ENCODE measurements at places on chromosomes 4 and X. TPM values are rescaled to one million over a fixed set of nuclear protein-coding genes. Genes with fewer than 3 reads are reported as not detected.

DNA sequence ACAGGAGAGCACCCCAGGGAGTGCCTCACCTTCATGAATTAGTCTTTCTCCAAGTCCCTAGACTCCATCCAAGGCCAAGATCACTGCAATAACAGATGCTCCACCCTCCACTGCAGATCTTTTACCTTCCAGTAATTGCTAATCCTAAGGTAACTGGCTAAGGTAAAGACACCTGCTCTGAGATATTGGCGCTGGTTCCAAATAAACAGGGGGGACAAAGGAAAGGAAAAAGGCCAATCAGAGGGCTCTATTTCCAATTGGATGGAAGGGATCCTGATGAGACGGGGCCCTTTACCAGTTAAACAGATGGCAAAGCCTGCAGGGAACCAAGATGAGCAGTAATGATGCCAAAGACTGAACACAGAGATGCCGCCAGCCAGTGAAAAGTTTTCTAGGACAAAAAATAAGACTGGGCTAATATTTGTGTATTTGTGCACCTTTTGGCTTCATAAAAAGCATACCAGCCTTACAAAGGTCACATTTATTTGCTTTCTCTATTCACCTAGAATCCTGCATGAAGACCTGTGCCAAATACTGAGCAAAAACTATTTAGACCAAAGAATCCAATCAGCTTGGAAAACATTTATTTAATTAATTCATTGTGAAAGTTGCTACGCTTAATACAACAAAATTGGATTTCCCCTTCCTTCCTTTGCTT is 148.5 kb downstream of the PPP3CA start:
- no peak for DNase-seq

DNA sequence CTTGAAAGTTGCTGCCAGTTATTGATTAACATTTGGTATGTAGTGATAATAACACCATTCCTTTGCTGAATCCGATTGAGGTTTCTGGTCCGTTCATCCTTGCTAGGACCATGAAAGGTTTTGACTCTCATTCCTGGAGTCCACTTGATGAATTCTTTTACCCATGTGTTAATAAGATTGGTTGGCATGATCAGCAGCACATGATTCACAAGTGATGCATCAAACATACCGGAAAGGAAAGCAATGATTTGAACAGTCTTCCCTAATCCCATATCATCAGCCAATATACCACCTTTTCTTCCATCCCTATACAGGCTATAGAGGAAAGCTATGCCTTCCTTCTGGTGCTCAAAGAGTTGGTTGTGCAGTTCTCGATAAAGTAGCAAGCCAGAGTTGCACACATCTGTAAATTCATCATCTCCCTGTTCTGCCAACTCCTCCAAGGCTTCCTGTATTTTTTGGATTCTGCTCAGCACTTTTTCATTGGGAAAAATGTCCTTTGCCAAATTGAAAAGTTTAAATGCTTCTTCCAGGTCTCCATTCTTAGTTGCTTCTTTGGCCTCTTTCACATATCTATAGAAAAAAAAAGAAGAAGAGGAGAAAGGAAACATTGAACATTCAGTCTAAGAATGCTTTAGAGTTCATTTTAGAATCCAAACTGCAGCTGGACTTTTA is 26.7 kb downstream of the PIN4 start:
- no peak for DNase-seq

- no peak for DNase-seq
These were observed 386.3 kb downstream of the DMD start for GRCh38 chrX:32825009-32825408.

DNA sequence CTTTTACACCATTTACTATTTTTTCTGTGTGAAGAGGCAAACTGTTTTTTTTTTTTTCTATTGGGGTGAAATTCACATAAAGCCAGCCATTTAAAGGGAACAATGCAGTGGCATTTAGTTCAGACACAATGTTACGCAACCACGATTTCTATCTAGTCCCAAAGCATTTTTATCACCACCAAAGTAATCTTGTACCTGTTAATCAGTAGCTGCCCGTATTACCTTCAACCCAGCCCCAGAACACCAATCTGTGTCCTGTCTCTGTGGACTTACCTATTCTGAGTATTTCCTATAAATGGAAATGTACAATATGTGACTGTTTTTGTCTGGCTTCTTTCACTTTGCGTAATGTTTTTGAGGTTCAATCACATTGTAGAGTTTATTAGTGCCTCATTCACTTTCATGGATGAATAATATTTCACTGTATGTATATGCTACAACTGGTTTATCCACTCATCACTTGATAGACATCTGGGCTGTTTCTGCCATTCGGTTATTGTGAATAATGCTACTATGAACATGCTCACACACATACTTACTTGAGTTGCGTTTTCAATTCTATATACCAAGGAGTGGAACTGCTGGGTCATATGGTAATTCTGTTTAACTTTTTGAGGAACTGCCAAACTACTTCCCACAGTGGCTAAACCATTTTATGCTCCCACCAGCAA is 116.2 kb downstream of the CDS1 start:
- no peak for DNase-seq

- DNase-seq: no peak
These were observed 169.8 kb downstream of the NHS start for GRCh38 chrX:17544821-17545220.

GRCh38 chrX:136839196-136839595 is 41.3 kb downstream of the RBMX start:
- DNase-seq: no peak

DNA sequence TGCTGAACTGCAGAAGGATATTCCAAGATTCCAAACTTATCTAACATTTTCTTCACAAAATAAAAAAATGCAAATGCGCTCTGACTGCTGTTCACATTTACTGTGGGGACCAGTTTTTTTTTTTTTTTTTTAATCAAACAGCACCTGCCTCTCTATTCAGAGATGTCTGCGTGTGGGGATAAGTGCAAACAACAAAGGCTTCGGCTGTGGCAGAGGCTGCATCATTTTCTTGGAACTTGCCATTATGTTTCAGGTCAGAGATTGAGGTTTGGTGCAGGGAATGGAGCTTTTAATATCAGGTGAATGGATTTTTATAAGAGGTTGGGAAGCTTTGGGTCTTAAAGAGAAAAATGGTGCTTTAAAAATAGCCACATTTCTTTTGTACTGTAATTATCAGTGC is 78.2 kb upstream of the TET2 start:
- no peak for DNase-seq

DNA sequence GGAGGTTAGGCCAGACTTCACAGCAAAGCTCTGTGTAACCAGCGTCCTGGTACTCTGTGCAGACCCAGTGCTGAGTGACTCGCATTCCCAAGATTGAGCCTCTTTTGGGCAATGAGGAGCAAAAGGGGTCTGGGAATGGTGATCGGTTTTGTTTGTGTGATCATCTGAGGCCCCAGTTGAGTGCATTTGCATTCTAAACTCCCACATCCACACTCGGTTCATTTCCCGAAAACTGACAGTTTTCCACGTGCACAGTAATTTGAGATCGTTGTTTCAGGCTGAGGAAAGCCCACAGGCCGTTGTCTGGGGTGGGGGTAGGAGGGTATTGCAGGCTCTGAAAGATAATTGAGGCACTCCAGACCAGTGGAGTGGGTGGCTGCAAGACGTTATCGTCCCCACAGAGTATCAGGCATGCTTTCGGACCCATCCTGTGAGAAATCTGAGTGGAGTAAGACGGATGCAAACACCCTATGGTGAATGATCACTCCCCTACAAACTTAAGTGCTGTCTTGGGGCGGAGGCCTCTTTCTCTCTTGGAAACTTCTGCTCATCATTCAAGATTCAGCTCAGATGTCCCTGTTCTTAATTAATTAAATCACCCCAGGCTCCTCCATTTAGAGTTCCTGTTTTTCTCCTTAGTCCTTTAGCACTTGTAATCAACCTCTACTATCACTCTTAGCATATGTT is 96.1 kb downstream of the AFF1 start:
- DNase-seq: no peak

- DNase-seq: no peak
These were observed 15.2 kb upstream of the CLOCK start for GRCh38 chr4:55561889-55562288.

DNA sequence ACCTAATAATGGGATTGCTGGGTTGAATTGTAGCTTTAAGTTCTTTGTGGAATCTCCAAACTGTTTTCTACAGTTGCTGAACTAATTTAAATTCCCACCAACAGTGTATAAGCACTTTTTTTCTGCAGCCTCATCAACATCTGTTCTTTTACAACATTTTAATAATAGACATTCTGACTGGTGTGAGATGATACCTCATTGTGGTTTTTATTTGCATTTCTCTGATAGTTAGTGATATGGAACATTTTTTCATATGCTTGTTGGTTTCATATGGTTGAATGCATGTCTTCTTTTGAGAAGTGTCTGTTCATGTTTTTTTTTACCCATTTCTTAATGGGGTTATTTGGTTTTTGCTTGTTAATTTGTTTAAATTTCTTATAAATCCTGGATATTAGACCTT is 1718.9 kb downstream of the C4orf33 start:
- DNase-seq: no peak

- DNase-seq: no peak
These were observed 276.6 kb downstream of the ANK2 start for GRCh38 chr4:113325876-113326615.

GRCh38 chrX:153681175-153681574 is 6.6 kb upstream of the SLC6A8 start:
- no peak for DNase-seq

GRCh38 chrX:3252744-3253143 is 93.7 kb downstream of the MXRA5 start:
- DNase-seq: no peak

DNA sequence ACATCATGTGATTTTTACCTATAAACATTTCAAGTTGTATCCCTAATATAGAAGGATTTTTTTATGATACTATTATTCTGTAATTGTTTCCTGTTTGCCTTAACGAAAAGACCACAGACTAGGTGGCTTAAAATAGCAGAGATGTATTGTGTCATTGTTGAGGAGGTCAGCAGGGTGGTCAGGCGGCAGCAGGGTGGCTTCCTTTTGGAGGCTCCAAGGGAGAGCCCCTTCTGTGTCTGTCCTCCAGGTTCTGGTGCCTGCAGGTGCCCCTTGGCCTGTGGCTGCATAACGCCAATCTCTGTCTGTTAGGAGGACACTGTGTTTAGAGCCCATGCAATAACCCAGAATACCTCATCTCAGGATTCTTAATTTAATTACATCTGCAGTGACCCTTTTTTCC is 118.1 kb downstream of the TBL1X start:
- no peak for DNase-seq

- no peak for DNase-seq
These were observed 86.2 kb downstream of the PHEX start for GRCh38 chrX:22118161-22118830.

DNA sequence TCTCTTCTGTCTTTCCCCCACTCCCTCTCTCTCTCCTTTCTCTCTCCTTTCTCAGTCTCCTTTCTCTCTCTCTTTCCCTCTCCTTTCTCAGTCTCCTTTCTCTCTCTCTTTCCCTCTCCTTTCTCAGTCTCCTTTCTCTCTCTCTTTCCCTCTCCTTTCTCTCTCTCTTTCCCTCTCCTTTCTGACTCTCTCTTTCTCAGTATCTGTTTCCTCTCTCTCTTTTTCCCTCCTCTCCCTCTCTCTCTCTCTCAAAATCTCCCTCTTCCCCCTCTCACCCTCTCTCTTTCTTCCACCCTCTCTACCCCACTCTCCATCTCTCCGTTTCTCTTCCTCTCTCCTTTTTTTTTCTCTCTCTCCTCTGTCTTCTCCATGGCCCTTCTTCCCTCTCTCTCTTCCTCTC is 258.8 kb downstream of the ASMT start:
- no peak for DNase-seq

CT45A5 gene
- total RNA-seq: not detected

TEC gene
- total RNA-seq: 5.4 TPM

FTHL17 gene
- total RNA-seq: not detected

NDP gene
- total RNA-seq: not detected

LDB2 gene
- 53.2 TPM for total RNA-seq

ADGRG4 gene
- total RNA-seq: 0.67 TPM

KLB gene
- total RNA-seq: 7.4 TPM

OSTC gene
- 82.3 TPM for total RNA-seq

GRPR gene
- not detected for total RNA-seq

ELOVL6 gene
- 6.9 TPM for total RNA-seq

CENPVL1 gene
- not detected for total RNA-seq
